Stimulated activated CD8-positive, alpha-beta memory T cell treated with anti-CD3 and anti-CD28 coated beads, Interleukin-7, amount 100 ng/mL, for 1 hour (primary cell): ENCODE measurements at places on chromosomes 3 and 15.

- no peak for DNase-seq
Observed at GRCh38 chr3:131553495-131554247, 50.9 kb upstream of the MRPL3 start.

DNA sequence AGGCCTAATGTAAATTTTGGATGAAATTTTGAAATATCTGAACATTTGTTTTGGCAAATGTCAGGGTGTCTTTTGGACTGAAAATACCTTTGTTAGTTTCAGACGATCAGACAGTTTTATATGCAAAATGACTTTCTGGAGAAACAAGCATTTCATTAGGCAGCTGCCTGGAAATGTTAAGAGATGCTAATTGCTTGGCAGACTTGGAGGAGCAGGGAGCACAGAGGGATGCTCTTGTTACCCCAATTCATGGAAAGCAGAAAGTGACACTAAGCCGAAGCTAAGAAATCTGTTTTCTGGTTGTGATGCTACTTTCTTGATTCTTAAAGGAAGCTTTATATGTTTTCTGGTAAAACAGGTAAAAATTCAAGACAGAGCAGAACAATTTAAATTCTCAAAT is 204.3 kb upstream of the GBE1 start:
- DNase-seq = no peak

GRCh38 chr3:132006605-132007204 is 28.1 kb downstream of the CPNE4 start:
- no peak for DNase-seq

DNA sequence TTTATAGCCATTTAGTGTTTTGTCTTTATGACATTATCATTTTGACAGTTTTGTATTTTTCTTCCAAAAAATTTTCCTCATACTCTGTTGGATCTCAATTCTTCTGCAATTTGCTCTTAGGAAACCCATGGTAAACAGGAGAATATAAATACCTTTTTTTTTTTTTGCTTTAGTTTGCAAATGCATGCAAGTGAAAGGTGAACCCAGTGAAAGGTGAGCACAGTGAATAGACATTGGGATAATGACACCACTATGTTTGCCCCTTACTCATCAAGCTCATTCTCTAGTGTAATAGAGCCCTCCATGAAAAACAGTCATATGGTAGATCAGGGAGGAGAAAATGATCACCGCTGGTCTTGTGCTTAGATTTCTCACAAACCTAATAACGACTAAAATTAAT is 59.0 kb upstream of the TRPC1 start:
- no peak for DNase-seq

DNA sequence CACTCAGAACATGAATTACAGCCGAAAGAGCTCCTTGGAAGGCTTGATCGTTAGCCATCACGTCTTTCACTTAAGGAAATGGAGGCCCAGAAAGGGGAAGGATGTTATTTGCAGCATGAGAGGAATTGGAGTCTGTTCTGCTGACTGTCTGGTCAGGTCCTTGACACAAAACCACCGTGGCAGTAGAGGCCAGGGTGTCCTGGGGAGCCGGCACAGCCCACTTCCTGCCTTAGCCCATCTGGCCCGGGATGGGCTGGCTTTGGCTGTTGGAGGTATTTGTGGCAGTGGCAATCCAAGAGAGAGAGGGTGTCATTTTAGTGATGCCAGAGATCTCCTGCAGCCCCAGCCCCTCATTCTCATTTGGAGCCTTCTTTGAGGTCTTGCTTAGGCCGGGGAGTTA is 37.4 kb downstream of the ST6GAL1 start:
- DNase-seq = no peak

- DNase-seq = no peak
Observed at GRCh38 chr3:150074697-150075416, 104.2 kb upstream of the PFN2 start.

- no peak for DNase-seq
Observed at GRCh38 chr3:54211097-54211496, 88.7 kb downstream of the CACNA2D3 start.

GRCh38 chr3:128198313-128198712 is 45.0 kb downstream of the EEFSEC start:
- no peak for DNase-seq
